T-helper 1 cell (primary cell): ENCODE measurements at places on chromosomes 2 and 18.

DNA sequence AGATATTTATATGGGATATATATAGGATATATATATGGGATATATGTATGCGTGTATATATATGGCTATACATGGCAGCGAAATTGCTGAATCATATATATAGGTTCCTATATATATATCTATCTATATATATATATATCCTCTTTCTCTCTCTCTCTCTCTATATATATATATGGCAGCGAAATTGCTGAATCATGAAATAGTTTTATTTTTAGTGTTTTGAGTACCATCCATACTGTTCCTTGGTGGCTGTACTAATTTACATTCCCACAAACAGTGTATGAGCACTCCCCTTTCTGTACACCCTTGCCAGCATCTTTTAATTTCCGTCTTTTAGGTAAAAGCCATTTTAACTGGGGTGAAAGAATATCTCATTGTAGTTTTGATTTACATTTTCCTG, 397.6 kb upstream of the LINC00305 start:
- no peak for DNase-seq

DNA sequence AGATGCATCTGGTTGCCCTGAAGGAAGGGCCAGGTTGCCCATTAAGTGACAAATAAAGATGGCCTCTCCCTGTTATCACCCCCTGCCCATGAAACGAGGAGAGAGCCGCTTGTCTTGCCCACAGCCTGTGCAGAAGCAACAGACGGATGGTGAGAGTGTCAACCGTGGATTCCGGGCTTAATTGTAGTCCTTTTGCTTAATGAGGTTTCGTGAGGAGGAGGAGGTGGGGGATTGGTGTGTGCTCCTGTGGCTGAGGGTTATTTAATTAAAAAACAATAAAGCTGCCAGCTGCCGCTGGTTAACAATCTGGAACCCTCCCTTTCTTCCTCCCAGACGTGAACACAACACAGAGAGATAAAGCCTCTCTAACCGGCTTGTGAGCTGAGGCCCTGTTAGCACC, 188.0 kb upstream of the PARD3B start:
- DNase-seq, result no peak

- DNase-seq, result no peak
Observed at GRCh38 chr2:143640826-143641225, 511.6 kb downstream of the ARHGAP15 start.

GRCh38 chr2:133717497-133717896, 149.2 kb upstream of the NCKAP5 start:
- no peak for DNase-seq

GRCh38 chr2:25981596-25982272, 563 bp downstream of the KIF3C start:
- DNase-seq, result peak; percentile 2

DNA sequence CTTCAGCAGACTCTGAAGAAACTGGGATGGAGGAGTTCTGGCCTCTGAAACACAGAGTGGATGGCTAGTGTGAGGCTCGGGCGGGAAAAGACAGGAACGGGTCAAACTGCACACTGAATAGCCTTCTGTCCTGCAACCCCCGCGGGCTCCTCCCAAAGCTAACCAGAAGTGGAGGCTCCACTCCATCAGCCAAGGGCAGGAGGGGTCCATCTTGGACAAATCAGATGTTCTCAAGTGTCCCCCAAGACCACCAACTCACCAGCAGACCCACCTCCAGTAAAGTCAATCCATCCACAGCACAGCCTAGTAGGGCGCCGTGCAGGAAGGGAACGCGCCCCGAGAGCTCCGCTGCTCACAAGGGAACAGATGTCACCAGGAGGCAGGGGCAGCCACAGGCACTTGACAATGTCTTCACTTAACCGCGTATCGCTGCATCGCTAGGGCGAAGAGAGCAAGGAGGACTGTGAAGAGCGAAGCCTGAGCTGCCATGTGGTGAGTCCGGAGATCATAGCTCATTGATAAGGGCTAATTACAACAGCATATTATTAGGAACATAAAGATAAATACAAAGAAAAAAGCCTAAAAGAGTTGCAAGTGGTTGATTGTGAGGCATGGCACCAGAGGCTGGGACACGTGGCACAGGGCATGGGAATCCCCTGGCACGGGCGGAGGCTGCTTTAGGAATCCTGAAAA, 494.6 kb upstream of the MYT1L start:
- DNase-seq, result no peak

GRCh38 chr2:223041527-223042109, 10.4 kb upstream of the KCNE4 start:
- DNase-seq, result no peak

DNA sequence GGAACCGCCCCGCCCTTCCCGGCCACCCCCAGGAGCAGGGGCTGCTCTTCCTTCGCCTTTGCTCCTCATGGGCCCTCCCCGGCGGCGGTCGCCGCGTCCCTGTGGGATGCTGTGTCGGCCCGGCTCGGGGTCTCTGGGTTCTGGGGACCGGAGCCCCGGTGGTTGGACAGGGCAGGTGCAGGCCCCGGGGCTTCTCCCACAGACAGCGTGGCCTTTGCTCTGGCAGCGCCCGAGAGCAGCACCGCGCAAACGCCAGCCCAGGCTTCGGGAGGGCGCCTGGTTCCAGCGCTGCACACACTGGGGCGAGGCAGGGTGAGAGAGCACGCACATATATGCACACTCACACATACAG, 9.0 kb upstream of the KCNG2 start:
- DNase-seq, result no peak

DNA sequence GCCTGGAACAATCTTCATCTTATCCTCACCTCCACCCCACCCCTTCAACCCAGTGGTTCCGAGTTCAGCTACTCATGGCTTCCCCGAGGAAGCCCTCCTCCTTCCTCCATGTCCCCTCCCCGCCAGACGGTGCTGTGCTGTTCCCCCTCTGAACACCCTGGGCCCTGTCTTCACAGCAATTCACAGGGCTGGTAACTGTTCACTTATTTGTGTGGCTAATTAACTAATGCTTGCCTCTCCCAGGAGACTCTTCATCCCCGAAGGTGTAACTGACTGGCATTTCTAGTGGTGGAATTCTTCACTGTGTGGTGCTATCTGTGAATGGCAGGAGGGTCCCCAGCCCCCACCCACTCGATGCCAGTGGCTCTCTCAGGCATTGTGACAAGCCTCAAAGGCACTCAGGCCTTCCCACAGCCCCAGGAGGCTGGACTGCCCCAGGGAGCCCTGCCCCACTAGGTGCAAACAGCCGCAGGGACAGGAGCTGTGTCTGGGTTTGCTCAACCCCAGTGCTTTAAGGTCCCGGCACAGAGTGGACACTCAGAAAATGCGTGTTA, 133.7 kb upstream of the ID2 start:
- DNase-seq, result no peak

- DNase-seq, result no peak
Observed at GRCh38 chr2:39411181-39411944, 25.7 kb downstream of the MAP4K3 start.

DNA sequence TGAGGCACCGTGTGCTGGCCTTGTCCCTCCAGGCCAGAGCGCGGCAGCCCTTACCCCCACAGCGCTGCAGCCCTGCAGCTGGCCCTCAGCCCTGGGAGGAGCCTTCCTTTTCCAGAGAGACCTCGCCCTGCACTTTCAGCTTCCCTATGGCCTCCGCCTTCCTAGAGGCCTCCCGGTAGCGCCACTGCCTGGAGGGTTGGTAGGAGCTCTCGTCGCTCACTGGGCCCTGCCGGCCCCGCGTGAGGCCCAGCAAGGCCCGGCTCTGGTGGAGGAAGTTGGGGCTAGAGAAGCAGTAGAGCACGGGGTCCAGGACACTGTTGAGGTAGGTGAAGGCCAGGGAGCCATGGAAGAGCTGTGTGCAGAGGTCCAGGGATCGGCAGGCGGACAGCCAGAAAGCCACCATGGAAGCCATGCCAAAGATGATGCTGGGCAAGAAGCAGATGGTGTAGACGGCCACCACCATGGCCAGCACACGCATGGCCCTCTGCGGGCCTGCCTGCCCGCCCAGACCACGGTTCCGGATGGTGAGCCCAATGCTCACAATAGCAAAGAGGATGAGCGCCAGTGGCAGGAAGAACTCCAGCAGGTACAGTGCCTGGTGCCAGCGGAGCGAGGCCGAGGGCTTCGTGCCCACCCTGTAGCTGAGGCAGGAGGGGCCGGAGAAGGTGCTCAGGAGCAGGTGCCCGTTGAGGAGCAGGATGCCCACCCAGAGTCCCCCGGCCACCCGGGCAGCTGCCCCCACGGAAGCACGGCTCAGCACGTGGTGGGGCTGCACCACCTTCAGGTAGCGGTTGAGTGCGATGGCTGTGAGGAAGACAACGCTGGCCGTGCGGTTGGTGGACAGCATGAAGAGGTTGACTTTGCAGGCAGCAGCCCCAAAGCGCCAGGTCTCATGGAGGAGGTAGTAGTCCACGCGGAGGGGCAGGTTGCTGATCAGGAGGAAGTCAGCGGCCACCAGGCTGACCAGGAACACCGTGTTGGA, 821 bp downstream of the OXER1 start:
- DNase-seq, result no peak

DNA sequence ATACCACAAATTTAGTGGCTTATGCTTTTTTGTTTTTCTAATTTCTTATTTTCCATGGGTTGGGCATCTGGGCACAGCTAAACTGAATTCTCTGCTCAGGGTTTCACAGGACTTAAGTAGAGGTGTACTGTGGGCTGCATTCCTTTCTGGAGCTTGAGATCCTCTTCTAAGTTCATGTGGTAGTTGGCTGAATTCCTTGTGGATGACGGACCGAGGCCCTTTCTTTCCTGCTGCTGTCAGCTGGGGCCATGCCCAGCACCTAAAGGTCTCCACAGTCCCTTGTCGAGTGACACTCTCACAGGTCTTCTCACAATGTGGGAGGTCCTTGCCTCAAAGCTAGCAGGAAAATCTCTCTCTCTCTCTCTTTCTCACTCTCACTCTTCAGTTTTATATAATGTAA, 433.5 kb upstream of the LRATD1 start:
- no peak for DNase-seq

- DNase-seq, result no peak
Observed at GRCh38 chr2:186733414-186733813, 39.6 kb downstream of the FAM171B start.

DNA sequence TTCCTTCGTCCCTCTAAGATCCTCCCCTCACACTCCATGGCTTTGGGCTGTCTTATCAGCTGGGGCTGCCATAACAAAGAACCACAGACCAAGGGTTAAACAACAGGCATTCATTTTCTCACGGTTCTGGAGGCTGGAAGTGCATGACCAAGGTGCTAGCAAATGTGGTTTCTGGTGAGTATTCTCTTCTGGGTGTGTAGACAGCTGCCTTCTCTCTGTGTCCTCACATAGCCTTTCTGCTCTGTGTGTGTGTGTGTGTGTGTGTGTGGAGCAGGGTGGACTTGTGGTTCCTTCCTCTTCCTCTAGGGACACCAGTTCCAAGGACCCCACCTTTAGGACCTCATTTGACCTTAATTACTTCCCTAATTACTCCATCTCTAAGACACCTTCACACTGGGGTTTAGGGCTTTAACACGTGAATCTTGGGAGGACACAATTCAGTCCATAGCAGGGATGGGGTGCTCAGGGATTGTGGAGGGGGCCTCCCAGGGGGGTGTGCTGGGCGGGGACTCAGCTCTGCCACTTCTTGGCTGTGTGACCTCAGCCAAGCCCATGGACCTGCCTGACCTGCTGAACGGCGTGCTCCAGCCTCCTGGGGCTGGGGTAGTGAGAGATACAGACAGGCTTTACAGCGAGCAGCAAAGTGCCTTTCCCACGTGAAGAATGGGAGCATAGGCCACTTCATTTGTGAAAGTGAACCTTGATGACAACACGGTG, 38.0 kb downstream of the ACKR3 start:
- no peak for DNase-seq

GRCh38 chr2:147255812-147256211, 589.0 kb upstream of the ACVR2A start:
- DNase-seq, result no peak

- no peak for DNase-seq
Observed at GRCh38 chr18:72206814-72207213, 337.3 kb downstream of the CBLN2 start.

- no peak for DNase-seq
Observed at GRCh38 chr18:59514203-59514602, 155.1 kb upstream of the LMAN1 start.

DNA sequence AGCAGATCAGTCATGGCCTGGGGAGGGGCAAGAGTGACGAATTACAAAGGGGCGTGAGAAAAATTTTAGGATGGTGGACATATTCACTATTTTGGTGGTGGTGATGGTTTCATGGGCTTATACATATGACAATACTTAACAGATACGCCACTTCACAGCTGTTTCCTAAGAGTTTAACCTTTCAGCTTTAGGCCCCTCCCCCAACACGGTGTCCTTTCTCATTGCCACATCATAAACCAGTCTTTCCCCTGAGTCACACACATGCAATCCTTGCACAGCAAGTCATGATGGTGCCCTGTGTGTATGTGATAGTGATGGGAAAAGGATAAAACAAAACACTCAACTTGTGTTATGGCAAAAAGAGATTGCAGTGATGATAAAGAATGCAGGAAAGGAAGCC, 47.6 kb upstream of the IL1R1 start:
- DNase-seq, result no peak

GRCh38 chr2:207164006-207164831, 1.5 kb downstream of the KLF7 start:
- DNase-seq, result no peak

DNA sequence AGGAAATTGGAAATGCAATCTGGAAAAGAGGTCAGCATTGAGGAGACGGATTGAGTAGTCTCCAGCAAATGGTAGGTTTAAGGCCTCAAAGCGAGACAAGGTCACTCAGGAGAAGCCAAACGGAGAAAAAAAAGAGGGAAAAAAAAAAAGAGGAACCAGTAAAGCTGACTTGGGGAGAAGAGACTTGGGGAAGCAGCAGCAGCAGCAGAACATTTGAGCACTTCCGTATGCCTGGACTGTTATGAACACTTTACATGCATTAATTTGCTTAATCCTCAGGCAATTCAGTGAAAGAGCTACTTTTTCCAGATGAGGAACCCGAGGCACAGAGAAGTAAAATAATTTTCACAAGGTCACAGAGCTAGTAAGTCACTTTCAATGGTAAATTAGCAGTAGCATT, 81.3 kb downstream of the OSBPL6 start:
- DNase-seq, result no peak

- no peak for DNase-seq
Observed at GRCh38 chr2:66555091-66555490, 120.2 kb downstream of the MEIS1 start.

DNA sequence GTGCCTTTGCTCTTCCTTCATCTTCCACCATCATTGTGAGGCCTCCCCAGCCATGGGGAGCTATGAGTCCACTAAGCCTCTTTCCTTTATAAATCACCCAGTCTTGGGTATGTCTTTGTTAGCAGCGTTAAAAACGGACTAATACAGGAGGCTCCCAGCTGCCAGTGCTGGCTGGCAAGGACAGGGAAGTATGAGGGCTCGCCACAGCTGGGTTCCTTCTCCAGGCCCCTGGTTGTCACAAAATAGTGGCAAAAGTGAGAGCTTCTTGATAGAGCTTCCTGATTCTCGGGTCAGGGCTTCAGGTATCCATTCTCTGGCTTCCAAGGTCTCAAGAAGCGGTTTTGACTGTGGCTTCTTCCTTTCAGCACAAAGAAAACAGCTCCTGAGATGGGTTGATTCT, 85.0 kb downstream of the ZNF516 start:
- no peak for DNase-seq

GRCh38 chr18:70386582-70386981, 97.7 kb downstream of the SOCS6 start:
- DNase-seq, result no peak

GRCh38 chr2:69086466-69086865, 73.5 kb downstream of the ANTXR1 start:
- no peak for DNase-seq

- DNase-seq, result no peak
Observed at GRCh38 chr2:230075988-230076631, 7.4 kb upstream of the SLC16A14 start.
